ENCODE measurements at places on chromosomes 6 and 20.

DNA sequence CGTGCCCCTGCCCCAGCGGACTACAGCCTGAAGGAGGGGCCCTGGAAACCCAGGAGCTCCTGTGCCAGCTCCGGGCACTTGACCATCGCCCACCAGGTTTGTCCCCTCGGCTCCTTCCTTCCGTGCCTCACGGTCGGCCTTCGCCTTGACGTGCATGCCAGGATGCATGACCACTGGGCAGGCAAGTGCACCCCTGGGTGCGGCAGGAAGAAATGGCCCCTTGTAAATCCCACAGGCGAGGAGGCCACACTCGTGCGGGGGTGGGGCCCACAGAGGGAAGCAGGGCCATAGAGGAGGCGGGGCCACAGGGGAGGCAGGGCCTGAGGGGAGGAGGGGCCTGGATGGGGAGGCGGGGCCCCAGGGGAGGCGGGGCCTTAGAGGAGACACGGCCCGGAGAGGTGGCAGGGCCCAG is 81.7 kb downstream of the YTHDF1 start:
- no peak for DNase-seq

- DNase-seq, result no peak
These were observed 6.5 kb upstream of the LY6G5C start for GRCh38 chr6:31687321-31687720.

DNA sequence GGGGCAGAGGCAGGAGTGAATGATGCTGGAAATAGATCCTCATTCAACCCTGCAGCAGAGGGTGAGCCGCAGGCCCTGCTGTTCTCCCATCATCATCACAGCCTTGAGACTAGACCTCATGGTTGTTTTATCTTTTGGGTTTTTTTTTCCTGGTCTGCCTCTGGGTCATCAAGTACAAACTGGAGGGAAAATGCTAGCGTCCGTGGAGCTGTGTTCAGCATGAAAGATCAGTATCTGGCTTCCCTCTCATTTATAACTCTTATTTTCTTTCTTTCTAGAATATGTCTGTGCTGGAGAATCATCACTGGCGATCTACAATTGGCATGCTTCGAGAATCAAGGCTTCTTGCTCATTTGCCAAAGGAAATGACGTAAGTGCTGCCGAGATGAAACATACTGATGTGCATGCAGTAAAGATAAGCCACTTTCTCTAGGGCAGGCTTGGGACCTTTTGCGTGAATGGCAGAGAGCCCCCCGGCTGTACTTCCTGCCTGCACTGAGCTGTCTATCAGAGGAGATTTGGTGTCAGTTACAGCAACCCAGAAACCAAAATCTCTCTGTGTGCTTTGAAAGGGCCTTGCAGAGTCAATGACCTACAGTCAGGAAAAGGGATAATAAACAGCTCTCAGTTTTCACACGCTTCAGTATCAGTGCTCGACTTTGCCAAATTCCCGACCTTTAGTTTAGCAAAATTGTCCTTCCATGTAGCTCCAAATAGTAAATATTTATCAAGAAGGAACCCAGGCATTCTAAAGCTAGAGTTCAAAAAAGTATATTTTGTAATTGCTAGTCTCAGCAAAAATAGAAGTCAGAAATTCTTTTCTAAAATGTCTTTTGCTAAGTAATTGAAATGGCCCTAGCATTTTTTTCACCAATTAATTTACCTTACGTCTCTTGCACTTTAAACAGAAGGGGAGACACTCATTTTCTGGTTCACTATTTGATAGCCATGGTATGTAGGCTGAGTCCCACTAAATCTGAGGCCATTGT is 76.3 kb downstream of the MTFR2 start:
- no peak for DNase-seq

- no peak for DNase-seq
These were observed 91.4 kb upstream of the RNF217 start for GRCh38 chr6:124870611-124871459.

- DNase-seq, result no peak
These were observed 1.1 kb upstream of the BNIP5 start for GRCh38 chr6:36337814-36338213.

DNA sequence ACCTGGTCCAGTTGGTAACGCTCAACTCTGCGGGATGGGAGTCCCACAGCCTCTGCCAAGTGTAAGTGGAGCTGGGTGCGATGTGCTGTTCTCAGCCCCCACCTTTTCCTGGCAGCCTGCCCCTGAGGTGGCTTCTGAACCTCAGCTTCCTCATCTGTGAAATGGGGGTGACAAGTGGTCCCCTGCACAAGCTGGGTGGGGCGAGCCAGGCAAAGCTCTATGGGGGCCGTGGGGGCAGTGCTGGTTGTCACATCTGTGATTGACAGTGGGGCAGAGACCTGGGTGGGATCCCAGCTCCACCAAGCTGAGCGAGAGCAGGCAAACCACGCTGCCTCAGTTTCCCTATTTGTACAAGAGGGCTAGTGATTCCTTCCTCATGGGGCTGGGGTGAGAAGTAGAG is 162.6 kb downstream of the SYCP2 start:
- DNase-seq, result no peak

DNA sequence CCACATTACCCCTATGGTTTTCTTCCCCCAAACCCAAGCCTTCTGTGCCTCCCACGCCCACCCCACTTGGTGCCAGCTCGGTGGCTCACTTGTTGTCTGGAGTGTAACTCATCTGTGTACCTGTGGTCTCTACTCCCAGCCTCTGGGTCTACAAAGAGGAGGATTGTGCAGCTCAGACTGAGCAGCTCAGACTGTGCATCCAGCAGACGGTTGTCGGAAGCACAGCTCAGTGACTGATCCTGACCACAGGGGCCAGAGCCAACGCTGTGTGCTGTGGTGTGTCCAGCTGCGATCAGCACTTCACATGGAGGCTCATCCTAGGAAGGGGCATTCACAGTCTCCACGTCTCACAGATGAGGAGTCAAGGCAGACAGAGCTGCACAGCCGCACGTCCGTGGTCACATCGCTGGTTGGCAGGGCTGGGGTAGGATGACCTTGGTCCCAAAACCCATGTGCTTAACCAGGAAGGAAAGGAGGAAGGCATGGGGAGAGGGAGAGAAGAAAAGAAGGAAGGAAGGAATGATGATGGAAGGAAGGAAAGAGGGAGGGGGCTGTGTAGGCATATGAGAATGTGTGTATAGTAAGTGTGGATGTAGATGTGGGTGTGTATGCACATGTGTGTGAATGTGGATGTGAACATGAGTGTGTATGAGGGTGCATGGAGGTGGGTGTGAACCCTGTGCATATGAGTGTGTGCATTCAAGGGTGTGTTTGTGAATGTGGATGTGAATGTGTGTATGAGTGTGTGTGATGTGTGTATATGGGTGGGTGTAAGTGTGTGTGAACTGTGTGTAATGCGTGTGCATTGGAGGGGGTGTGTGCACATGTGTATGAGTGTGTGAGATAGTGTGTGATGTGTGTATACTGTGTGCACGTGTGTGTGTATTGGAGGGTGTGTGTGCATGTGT is 28.2 kb upstream of the STX16 start:
- no peak for DNase-seq

DNA sequence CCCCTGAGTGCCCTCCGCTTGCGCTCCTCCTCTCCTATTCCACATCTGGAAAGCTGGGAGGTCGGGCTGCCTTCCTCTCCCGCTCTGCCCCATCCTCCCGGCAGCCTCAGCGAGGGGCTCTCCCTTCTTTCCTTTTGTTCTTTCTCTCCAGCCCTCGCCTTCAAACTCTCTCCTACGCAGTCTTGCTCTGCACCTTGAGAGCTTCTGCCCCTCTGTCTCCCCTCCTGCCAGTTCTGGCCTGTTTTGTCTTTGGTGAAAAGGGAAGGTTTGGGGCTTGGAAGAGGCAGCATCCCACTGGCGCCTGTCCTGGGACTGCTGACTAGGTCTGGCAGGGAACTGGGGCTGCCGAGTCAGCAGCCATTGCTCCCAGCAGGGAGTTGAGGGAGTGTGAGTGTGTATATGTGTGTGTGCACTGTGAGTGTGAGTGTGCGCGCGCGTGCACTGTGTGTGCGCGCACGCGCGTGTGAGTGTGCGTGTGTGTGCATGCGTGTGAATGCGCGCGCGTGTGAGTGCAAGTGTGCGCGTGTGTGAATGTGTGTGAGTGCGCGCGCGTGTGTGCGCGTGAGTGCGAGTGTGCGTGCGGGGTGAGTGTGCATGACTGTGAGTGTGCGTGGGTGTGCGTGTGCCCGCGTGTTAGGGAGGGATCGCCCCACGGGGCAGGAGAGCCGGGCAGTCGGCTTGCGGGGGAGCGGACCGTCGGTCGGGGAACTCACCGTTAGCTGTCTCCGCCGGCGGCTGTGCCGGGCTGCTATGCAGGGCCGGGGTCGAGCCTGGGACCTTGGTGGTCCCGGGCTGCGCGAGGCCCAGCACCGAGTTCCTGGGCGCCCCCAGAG is 523 bp downstream of the CPXM1 start:
- no peak for DNase-seq

DNA sequence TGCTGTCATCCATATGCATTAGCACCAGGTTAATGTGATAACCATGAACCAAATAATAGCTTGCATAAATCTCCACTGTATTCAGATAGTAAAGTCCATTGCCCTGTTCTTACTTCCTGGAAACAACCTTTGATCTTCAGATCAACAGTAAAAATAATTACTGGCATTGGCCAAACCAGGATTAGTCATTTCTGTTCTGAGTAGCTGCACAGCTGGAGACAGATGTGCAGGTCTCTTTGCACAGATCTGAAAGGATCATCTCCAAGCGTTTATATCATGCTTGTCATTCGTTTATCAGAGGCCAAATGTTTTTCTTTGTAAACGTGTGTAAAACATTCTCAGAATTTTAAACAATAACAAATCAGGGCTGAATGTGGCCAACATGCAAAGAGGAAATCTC is 134.4 kb upstream of the HMGCLL1 start:
- DNase-seq, result no peak

DNA sequence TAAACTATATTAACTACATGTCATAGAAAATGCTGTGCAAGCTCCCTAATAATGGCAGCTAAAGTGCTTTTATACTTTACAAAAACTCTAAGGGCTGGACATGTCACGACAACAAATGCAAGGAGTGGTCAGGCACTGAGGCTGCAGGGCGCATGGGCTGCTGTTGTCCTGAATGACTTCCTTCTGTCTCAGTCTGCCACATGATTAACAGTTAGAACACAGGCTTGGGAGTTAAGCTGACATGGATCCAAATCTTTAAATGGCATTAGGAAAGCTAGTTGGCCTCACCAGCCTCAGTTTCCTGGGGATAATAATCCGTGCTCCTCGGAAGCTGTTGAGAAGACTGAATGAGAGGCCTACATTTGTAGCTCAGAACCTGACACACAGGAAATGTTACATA is 57.4 kb downstream of the PREP start:
- no peak for DNase-seq

GRCh38 chr6:157137501-157137900 is 185.8 kb downstream of the TMEM242 start:
- no peak for DNase-seq

DNA sequence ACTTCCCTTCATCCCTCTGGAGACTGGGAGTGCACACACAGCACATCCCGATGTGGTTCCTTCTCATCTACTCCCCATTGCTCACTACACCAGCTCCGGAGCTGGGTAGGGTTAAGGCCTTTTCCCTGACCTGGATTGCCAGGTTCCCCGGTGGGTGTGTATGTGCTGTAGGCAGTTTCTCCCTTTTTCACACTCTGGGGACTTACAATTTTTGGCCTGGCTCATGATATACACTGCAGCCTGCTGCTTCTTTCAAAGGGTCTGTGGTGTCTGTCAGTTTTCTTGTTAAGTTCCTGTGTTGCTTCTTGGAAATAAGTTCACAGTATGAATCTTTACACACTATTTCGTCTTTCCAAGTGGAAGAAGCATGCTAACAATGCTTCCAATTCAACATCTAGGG is 405.5 kb downstream of the UTRN start:
- no peak for DNase-seq

GRCh38 chr6:5981126-5982026 is 25.3 kb downstream of the NRN1 start:
- DNase-seq, result no peak

DNA sequence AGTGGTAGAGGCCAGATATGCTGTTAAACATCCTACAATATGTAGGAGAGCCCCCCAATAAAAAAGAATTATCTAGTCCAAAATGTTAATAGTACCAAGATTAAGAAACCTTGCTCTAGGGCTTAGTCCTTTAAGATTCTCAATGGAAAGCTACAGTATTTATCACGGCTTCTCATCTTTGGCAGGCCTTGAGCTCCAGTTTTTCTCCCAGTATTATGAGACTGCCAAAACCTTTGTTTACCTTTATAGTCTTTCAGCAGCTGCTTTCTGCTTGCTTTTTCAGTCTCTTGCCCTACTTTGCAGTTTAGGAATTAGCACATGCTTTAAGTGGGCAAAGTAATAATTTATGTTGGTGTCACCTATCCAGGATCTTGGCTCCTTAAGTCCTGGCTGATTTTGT is 59.7 kb downstream of the NHLRC1 start:
- no peak for DNase-seq

- DNase-seq, result no peak
These were observed 72.6 kb upstream of the DUSP22 start for GRCh38 chr6:219641-220198.

- no peak for DNase-seq
These were observed 19.0 kb upstream of the DOK5 start for GRCh38 chr20:54456423-54456822.

- no peak for DNase-seq
These were observed 90.8 kb downstream of the ZNF217 start for GRCh38 chr20:53502820-53503219.

DNA sequence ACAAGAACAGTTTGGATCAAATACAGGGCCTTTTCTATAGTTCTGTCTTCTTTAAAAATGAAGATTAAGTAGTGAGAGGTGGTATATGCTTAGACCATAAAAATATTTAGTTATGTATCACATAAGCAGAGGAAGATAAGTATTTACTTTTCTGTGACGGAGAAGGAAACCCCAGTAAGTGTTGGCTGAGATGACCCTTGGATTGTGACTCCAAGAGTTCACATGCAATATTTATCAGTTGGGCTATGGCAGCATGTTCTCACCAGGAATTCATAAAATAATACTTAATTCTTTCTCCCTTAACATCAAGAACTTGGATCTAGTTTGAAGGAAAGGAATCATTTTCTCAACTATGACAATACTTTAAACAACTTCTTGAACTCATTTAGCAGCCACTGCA is 98.4 kb upstream of the TBX18 start:
- no peak for DNase-seq

DNA sequence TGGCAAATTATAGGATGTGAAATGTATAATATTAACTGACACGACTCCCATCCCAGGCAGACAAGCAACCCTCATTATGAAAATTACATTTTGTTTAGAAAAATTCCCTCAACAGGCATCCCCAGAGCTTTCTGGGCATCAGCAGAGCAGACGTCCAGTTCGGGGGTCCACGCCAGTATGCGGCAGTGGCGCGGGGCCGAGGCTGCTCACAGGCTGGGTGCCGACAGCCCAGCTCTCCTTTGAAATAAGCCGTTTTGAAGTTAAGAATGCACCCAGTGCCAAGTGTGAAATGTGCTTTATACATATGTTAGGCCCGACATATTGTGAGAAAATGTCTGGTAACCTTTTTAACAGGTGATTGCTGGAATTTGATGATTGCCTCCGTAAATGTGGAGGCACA is 50.4 kb downstream of the RPP40 start:
- no peak for DNase-seq

GRCh38 chr6:20696676-20697075 is 162.4 kb downstream of the CDKAL1 start:
- no peak for DNase-seq

GRCh38 chr6:50837589-50838445 is 19.1 kb downstream of the TFAP2B start:
- DNase-seq, result no peak
